CD4-positive, alpha-beta T cell treated with Interleukin-6 at 100 ng/mL for 8 hours (primary cell): ENCODE measurements at places on chromosomes 1 and 21.

GRCh38 chr1:32977546-32978087 is 13.0 kb upstream of the RNF19B start:
- no peak for DNase-seq

DNA sequence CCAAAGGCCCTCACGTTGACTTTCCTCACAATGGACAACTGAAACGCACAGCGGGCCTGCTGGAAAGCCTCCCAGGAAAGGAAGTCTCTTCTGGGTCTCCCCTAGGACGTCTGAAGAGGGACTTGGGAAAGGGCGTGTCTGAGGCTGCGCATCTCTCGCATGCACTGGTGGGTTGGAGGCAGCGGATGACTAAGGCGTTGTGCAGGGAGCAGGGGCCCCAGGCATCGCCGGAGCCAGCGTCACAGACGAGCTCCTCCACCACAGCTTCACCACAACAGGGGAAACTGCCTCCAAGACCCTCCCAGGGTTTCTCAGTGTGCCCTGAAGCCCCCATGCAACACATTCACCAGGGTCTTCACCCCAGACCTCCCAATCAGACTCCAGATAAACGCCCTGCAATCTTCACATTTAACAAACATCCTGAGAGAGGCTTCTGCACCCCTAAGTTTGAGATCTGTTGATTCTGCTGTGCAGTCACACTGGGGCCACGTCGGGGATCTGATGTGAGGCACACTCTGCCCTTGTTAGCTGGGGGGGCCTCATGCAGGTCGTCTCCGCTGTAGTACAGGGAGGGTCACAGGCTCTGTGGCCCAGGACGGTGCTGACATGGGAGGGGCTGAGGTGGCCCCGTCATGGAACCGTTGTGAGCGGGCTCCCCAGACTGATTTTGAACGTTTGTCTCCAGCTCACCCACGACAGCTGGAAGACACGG is 7.0 kb upstream of the TFF1 start:
- no peak for DNase-seq

GRCh38 chr1:178946416-178946815 is 75.5 kb upstream of the ANGPTL1 start:
- no peak for DNase-seq

GRCh38 chr21:35478161-35479064 is 429.3 kb upstream of the RUNX1 start:
- no peak for DNase-seq

GRCh38 chr1:119767486-119767885 is 1.2 kb downstream of the HMGCS2 start:
- no peak for DNase-seq

- DNase-seq: no peak
Measured at GRCh38 chr1:39538531-39539251, 37.9 kb downstream of the PABPC4 start.

DNA sequence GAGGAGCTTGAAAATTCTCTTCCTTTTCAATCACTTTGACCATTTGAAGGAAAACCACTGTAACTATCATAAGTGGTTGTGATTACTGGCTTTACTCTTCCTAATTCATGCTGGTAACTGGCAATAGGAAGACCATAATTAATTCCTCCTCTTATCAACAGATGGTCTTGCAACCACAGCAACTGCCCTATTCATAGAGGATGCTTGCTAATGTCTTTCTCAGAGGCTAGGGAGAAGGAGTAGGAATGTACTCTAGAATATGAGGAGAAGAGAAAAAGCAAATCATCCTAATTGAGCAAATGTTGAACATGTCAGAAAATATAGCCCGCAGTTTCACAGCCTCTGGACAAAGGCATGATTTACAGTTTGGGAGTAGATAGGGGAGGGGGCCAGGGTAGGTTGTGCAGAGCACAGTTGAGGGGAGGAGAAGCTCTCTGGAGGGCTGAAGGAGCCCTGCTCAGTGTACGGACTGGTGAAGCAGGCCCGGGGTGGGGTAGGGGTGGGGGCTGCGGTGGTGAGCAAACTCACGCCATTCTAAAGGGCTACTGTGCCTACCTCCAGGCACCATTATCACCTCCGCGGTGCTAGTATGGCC is 192.9 kb downstream of the PCP4 start:
- no peak for DNase-seq

- no peak for DNase-seq
Measured at GRCh38 chr1:87869567-87869966, 540.9 kb downstream of the LMO4 start.
